ENCODE measurements at places on chromosomes 2 and 18. TPM values are rescaled to one million over a fixed set of nuclear protein-coding genes. Genes with fewer than 3 reads are reported as not detected.

Gene GAL3ST2
- total RNA-seq, result 0.31 TPM

Gene RAB27B
- 2.0 TPM for total RNA-seq

Gene CCDC74B
- 1.0 TPM for total RNA-seq

DNA sequence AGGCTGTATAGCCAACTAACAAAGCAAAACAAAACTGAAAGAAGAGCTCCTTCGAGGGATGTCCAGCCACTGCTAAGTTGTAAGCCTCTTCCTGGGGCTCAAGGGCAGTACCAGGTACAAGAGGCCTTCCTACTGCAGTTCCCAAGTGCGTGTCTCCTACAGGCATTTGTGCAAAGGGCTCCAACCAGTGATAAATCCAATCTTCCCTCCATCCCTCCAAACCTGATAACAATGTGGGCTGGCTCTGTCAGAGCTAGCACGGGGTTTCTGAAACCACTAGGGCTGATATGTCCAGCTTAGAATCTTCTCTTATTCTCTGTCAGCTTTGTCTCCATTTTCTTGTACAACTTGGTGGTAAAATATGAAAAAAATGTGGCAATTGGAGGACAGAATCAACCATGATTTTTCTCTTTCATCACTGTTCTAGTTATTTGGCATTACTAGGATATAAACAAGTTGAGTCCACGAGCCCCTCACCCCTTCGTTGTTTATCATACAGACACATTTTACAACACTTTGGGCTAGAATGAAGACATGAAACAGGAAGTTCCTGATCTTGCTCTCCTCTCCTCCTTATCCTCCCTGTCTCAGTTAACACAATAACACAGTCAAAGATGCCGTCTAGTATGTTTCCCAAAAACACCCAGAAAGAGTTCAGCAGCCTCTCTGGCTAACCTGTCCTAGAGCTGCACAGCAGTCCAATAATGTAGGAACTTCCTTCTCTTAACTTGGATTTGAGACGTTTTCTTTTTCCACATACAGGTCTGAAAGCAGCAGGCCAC lies 35.4 kb upstream of the WIPF1 start:
- DNase-seq, result peak; percentile 66

GRCh38 chr2:9467687-9468086 lies 6.7 kb upstream of the IAH1 start:
- no peak for DNase-seq

GRCh38 chr2:160253440-160254188 lies 53.5 kb upstream of the ITGB6 start:
- no peak for DNase-seq

- no peak for DNase-seq
These were observed 32.0 kb upstream of the STPG4 start for GRCh38 chr2:47187069-47187468.

GRCh38 chr2:210303498-210303897 lies 11.5 kb downstream of the MYL1 start:
- no peak for DNase-seq

- no peak for DNase-seq
These were observed 85.0 kb upstream of the COL3A1 start for GRCh38 chr2:188889187-188889586.

- DNase-seq, result no peak
These were observed 1.3 kb downstream of the LRRTM1 start for GRCh38 chr2:80303006-80303908.

GRCh38 chr2:120221616-120222015 lies 1.6 kb downstream of the TMEM185B start:
- no peak for DNase-seq

DNA sequence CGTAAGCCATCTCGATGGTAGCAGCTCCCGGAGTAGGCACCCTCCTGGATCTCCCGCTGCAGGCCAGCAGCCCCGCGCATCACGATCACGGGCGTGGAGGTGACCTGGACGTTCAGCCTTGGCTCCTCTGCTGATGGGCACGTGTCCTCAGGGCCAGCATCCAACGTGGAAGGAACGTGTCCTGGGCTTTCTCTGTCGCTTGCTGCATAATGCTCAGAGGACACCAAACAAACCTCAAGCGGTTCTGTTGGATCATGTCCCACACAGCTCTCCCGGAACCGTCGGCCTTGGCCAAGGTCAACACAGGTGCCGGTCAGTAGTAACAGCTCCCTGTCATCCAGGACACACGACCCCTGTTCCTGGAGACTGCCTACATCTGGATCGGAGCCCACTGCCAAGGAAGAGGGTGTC lies 23.1 kb downstream of the PASK start:
- DNase-seq, result no peak
